ENCODE measurements at places on chromosomes 12 and 14.
A peak's percentile ranks its signal among the peaks of the same experiment; 100 is the strongest.

DNA sequence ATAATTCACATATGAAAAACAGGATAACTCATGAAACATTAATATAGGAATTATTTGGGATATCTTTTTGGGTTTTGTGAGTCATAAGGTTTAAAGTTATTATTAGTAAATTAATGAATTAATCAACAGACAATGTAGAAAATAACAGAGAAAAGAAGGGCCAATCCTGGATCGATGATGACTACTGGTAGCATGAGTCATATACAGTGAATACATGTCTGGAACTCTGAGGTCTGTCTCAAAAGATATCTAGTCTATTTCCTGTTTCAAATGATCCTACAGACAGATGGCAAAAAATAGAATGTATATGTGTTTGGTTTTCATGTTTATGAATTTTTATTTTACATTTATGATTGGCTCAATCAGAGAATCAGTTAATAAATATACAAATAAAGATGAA, 86.4 kb upstream of the RTL1 start:
- H3K4me3 ChIP-seq: no peak overlapping the region
- no peak for DNase-seq
- no peak overlapping the region for H3K27ac ChIP-seq
- no peaks in the 10 kb centered on the region for H3K36me3 ChIP-seq
- peaks cover 2% of the 10 kb centered on the region for H3K27me3 ChIP-seq
- H3K4me1 ChIP-seq: no peaks in the 10 kb centered on the region

DNA sequence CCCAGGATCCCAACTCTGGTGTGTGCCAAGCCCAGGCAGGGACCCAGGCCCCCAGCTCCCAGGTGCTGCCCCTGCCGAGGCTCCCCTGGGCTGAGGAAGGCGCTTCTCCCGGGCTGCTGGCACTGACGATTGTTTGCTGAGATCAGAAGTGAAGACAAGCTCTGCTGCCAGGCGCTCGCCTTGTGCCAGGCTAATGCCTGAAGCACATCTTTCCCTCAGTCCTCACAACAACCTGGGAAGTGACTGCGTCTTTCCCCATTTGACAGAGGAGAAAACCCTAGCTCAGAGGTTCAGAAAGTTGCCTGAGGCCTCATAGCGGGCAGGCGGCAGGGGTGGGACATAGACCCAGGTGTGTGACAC, 36.8 kb downstream of the ANKRD9 start:
- H3K36me3 ChIP-seq: peaks cover 10% of the 10 kb centered on the region
- H3K4me1 ChIP-seq: peaks cover 7% of the 10 kb centered on the region
- no peak for DNase-seq
- H3K4me3 ChIP-seq: no peak overlapping the region
- no peaks in the 10 kb centered on the region for H3K27me3 ChIP-seq
- no peak overlapping the region for H3K27ac ChIP-seq

- no peak for DNase-seq
- H3K27me3 ChIP-seq: peaks cover 3% of the 10 kb centered on the region
- H3K36me3 ChIP-seq: peaks cover 3% of the 10 kb centered on the region
- no peak overlapping the region for H3K4me3 ChIP-seq
- H3K4me1 ChIP-seq: peaks cover 63% of the 10 kb centered on the region
- no peak overlapping the region for H3K27ac ChIP-seq
Measured at GRCh38 chr12:68237619-68238018, 12.0 kb upstream of the IL26 start.

- H3K27me3 ChIP-seq: no peaks in the 10 kb centered on the region
- no peaks in the 10 kb centered on the region for H3K36me3 ChIP-seq
- no peaks in the 10 kb centered on the region for H3K4me1 ChIP-seq
- H3K27ac ChIP-seq: no peak overlapping the region
Measured at GRCh38 chr14:33019346-33019745, 80.7 kb downstream of the NPAS3 start.

GRCh38 chr12:10339053-10339840, 31.6 kb downstream of the KLRD1 start:
- no peaks in the 10 kb centered on the region for H3K36me3 ChIP-seq
- H3K27me3 ChIP-seq: peaks cover 18% of the 10 kb centered on the region
- H3K4me1 ChIP-seq: peaks cover 6% of the 10 kb centered on the region
- no peak for DNase-seq
- no peak overlapping the region for H3K4me3 ChIP-seq

GRCh38 chr12:59036973-59037762, 116.9 kb upstream of the LRIG3 start:
- no peak for DNase-seq
- no peaks in the 10 kb centered on the region for H3K4me1 ChIP-seq
- H3K27me3 ChIP-seq: no peaks in the 10 kb centered on the region
- no peaks in the 10 kb centered on the region for H3K36me3 ChIP-seq

GRCh38 chr12:110015132-110015531, 15.9 kb downstream of the ANKRD13A start:
- peak overlapping the region; percentile 85 for H3K27ac ChIP-seq
- peak overlapping the region; percentile 42 for H3K4me3 ChIP-seq
- H3K27me3 ChIP-seq: no peaks in the 10 kb centered on the region
- peaks cover 64% of the 10 kb centered on the region for H3K36me3 ChIP-seq
- peaks cover 39% of the 10 kb centered on the region for H3K4me1 ChIP-seq
- DNase-seq: no peak

DNA sequence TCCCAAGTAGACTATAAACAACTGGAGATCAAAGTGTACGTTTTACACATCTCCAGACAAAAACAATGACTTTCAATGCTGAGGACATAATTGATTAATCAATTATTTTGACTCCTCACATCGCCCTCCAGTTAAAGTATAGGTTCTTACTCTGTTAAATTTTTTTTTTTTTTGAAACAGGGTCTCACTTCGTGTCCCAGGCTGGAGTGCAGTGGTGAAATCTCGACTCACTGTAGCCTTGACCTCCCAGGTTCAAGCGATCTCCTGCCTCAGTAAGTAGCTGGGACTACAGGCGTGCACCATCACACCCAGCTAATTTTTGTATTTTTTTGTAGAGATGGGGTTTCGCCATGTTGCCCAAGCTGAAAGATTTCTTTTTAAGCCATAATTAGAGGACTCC, 938 bp upstream of the CCNB1IP1 start:
- H3K4me1 ChIP-seq: peaks cover 37% of the 10 kb centered on the region
- H3K27me3 ChIP-seq: peaks cover 6% of the 10 kb centered on the region
- DNase-seq: no peak
- H3K36me3 ChIP-seq: peaks cover 25% of the 10 kb centered on the region

GRCh38 chr12:130649101-130650045, 66.7 kb downstream of the RIMBP2 start:
- no peak for DNase-seq
- no peak overlapping the region for H3K27ac ChIP-seq
- no peak overlapping the region for H3K4me3 ChIP-seq
- H3K36me3 ChIP-seq: no peaks in the 10 kb centered on the region
- H3K27me3 ChIP-seq: no peaks in the 10 kb centered on the region

DNA sequence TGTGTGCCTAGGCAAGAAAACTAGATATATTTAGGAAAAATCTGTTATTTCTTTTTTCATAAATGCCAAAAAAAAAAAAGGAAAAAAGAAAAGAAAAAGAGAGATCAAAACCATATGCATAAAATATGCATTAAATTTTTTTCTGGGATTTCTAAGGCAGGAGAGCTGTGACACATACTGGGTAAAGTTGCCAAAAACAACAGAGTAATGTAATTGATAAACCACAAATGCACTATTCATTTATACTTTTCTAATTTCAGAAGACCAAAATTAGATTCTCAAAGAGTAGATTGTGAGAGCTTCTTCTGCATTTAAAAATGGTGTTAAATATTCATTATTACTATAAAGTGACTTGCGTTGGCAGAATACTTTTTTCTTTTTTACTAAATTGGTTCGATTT, 673.8 kb upstream of the MGAT4C start:
- H3K4me1 ChIP-seq: no peaks in the 10 kb centered on the region
- DNase-seq: no peak
- H3K27me3 ChIP-seq: no peaks in the 10 kb centered on the region
- no peak overlapping the region for H3K4me3 ChIP-seq
- H3K27ac ChIP-seq: no peak overlapping the region

DNA sequence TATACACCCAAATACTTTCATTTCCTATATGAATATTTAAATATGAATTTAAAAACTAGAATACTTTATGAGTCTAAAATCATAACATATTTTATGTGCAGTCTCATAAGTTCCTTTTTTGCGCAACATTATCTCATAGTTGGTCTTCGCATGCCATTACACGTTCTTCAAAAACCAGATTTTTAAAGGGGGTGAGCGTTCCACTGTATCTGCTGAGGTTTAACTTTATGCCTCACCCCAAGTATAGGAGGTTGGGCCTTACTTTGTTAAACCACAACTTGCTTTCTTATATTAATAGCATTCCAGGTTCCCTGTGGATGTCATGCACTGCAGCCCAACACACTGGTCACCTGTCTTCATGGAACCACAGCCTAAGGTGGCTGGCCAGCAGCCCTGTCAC, 118.6 kb downstream of the APAF1 start:
- H3K36me3 ChIP-seq: no peaks in the 10 kb centered on the region
- no peak overlapping the region for H3K27ac ChIP-seq
- no peaks in the 10 kb centered on the region for H3K4me1 ChIP-seq
- no peak for DNase-seq
- peaks cover 18% of the 10 kb centered on the region for H3K27me3 ChIP-seq

DNA sequence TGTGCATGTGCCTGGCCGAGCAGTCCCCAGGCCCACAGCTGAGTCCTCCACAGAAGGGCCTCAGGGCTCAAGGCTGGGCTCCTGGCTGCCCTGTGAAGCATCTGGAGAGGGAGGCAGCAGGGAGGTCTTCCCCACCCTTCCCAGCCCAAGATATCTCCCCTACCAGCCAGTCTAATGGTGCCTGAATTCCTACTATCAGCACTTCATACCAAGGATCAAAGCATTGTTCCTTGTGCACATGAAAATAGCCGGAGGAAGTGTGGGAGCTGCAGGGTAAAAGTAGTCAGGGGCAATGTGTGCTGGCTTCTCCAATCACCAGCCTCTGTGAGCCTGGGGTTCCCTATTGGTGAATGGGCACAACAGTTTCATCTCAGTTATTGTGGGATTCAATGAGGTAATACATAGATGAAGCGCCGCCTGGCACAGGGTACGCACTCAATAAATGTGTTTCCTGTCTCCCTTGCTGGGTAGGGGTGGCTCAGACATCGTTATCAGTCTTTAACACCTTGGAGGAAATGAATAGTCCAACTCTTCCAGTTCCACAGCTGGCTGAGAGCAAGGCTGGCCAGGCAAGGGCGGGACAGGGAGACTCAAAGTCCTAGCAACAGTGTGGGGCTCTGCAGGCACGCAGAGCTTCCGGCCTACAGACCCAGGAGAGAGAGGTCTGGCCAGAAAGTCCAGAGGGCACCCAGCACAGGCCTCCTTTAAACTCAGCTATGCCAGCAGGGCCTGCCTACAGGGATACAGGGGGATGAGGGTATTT, 39.1 kb upstream of the PNMA1 start:
- peaks cover 89% of the 10 kb centered on the region for H3K4me1 ChIP-seq
- no peaks in the 10 kb centered on the region for H3K27me3 ChIP-seq
- H3K36me3 ChIP-seq: peaks cover 24% of the 10 kb centered on the region
- DNase-seq: no peak

DNA sequence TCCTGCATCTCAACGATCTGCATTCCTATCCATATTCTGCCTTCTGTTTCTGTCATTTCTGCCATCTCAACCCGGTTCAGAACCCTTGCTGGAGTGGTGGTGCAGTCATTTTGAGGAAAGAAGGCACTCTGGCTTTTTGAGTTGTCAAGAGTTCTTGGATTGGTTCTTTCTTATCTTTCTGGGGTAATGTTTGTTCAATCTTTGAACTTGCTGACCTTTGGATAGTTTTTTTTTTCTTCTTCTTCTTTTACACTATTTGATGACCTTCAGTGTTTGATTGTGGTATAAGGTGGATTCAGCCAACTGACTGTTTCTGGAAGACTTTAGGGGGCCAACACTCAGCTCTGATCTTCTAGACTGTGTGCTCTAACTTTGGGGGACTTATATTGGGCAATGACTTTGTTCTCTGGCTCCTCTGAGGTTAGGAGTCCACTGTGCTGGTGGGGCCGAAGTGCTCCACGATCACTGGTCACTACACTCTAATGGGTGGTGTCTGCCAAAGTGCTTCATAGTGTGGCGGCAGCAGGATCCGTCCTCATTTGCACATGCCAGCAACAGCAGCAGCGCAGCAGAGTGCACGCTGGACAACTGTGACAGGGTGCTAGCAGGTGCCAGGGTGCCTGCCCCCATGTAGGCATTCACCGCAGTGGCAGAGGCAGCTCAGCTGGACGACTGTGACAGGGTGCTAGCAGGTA, 255.8 kb downstream of the FBXL14 start:
- H3K4me1 ChIP-seq: no peaks in the 10 kb centered on the region
- H3K27ac ChIP-seq: no peak overlapping the region
- DNase-seq: no peak
- peaks cover 3% of the 10 kb centered on the region for H3K36me3 ChIP-seq
- H3K4me3 ChIP-seq: no peak overlapping the region
- H3K27me3 ChIP-seq: no peaks in the 10 kb centered on the region

DNA sequence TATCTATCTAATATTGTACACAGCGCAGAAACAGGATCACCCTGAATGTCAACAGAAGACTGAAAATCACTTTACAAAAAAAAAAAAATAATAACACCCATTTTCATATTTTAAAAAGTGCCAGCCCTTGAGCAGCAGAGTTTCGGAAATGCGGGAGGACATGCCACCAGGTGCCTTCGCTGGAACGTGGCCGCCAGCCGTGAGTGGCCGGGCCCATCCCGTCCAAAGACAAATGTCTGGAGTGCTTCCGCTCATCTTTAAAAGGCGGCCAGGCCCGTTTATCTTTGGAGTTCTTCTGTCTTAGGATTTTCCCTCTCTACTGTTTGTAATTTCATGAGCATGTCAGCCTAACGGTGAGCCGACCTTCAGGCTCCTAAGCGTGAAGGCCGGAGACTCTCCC, 43.5 kb downstream of the LRTM2 start:
- no peak overlapping the region for H3K4me3 ChIP-seq
- H3K4me1 ChIP-seq: no peaks in the 10 kb centered on the region
- H3K36me3 ChIP-seq: no peaks in the 10 kb centered on the region

DNA sequence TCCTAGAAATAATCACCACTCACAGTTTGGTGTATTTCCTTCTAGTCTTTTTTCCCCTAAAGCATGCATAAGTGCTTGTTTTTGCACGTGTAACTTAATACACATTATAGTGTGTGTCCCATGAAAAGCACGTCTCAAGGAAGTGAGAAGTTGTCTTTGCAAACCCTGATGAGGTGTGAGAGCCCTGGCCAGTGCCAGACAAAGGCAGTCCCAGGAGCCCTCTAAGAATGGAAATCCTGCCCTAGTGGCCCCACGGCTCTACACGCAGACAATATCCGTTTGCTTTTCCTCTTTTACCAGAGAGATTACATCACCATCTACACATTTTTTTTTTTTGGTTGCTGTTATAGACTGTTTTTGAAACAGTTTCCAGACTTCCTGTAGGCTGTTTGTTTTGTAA, 85.5 kb upstream of the FZD10 start:
- no peaks in the 10 kb centered on the region for H3K36me3 ChIP-seq
- H3K27ac ChIP-seq: no peak overlapping the region
- no peaks in the 10 kb centered on the region for H3K27me3 ChIP-seq
- no peak overlapping the region for H3K4me3 ChIP-seq

DNA sequence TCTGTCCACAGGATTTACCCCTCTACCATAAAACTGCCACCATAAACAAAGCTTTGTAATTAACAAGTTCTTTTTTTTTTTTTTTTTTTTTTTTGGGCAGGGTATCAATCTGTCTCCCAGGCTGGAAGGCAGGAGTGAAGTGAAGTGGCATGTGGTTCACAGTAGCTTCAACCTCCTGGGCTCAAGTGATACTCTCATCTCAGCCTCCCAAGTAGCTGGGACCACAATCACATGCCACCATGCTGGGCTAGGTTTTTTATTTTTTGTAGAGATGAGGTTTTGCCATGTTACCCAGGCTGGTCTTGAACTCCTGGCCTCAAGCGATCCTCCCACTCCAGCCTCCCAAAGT, 61.1 kb upstream of the NUDT4 start:
- H3K27me3 ChIP-seq: no peaks in the 10 kb centered on the region
- H3K27ac ChIP-seq: no peak overlapping the region
- peaks cover 3% of the 10 kb centered on the region for H3K4me1 ChIP-seq
- DNase-seq: no peak
- H3K36me3 ChIP-seq: no peaks in the 10 kb centered on the region

Data from activated T-helper 2 cell treated with anti-CD3 and anti-CD28 coated beads, Interferon-gamma antibody, Interleukin-2, Interleukin-4, amounts not matched to agents 10 μg/mL and 5 μg/mL and 100 μg/mL, durations not matched to agents 14 hours and 24 hours and 36 hours (primary cell).